Germinal center (tissue), 1 donor: ENCODE measurements at places on chromosomes 1 and 21.

GRCh38 chr1:15007842-15008241, 145.7 kb upstream of the TMEM51 start:
- DNase-seq = no peak

DNA sequence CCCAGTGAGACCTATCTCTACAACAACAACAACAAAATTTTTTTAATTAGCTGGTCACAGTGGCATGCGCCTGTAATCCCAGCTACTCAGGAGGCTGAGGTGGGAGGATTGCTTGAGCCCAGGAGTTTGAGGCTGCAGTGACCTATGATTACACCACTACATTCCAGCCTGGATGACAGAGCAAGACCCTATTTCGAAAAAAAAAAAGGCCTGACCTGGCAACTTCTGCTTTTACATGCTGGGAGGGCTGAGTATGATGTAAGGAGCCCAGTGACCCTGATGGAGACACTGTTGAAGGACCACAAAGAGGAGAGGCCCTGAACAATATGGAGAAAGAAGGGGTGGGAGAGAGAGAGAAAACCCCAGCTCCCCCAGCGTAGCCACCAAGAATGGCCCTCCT, 9.2 kb upstream of the VPS26C start:
- DNase-seq = no peak

- DNase-seq = no peak
These were observed 6.3 kb downstream of the INTS11 start for GRCh38 chr1:1318131-1318652.

DNA sequence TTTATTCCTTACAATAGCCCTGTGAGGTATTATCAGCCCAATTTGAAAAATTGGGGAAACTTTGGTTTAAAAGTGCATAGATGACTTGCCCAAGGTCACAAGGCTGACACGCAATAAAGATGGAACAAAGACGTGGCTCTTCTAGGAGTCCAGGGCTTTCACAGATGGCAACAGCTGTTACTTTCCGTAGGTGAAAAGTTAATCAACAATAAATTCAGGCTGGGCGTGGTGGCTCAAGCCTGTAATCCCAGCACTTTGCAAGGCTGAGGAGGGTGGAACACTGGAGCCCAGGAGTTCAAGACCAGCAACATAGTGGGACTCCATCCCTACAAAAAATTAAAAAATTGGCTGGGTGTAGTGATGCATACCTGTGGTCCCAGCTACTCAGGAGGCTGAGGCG, 87.8 kb upstream of the ATF3 start:
- no peak for DNase-seq
